NK-92 treated with Interleukin-12 subunit alpha and Interleukin-12 subunit beta, amount 100 ng/mL, for 24 hours (cell line): ENCODE measurements at places on chromosomes 5 and 9.

DNA sequence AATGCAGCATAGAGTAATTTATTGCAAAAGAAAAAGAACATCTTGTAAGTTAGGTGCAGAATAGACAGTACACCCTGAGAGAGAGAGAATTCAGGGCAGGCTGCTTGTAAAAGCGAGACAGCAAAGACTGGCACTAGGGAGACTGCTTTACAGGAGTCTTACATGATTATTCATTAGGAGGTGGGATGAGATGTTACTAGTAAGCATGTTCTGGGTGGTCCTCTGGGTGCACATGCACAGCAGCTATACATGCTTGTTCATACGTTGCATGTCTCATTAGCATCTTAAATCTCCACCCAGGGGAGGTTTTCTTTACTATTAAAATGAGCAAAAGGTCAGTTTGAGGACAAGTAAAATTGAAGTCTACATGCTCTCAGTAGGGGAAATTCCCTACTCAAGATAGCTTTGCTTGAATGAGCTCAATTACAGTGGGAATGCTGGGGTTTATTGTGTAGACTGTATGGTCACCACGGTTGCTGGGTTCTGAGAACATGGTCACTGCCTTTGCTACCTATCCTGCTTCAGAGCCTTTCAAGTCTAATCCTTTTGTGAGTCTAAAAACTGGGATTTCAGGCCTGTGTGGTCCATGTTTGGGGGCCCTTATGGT lies 60.6 kb downstream of the RGS7BP start:
- no peak for DNase-seq

DNA sequence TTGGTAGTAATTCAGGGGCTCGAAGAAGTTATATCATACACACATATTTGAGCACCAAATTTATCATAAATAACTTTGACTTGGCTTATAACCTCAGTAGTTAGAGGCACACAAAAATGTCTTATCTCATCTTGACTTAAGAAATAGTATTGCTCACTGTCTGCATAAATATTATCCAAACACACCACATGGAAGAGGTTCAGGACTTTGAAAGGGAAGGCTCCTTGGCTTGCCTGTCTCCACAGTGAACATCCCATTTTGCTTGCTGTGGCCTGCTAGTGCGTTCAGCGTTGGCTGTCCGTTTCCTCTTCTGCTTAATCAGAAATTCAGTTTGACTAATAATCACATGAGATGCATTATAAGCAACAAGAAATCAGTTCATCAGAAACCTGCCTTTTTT lies 13.9 kb downstream of the GRXCR2 start:
- no peak for DNase-seq

GRCh38 chr9:96376891-96377874 lies 6.3 kb downstream of the SLC35D2 start:
- no peak for DNase-seq

GRCh38 chr5:116733991-116734975 lies 159.7 kb upstream of the SEMA6A start:
- DNase-seq: no peak

DNA sequence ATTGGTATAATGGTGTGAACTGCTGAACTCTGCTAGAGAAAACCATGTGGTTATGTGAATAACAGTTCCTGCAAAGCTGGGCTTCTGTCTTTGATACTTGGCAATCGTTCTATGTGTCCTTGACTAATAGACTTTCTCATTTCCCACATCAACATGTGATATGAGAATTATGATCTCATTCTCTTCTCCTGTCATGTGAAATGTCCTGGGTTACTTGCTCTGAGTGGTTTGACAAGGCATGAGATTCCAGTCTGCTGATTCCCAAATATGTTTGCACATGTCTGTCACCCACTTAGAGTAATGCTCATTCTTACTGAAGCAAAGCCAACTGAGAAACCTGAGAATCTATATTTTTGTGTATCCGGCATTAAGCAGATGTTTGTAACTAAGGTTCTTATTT lies 141.2 kb downstream of the PARP8 start:
- DNase-seq: no peak

- DNase-seq: no peak
Observed at GRCh38 chr9:5813824-5814223, 19.1 kb downstream of the ERMP1 start.

DNA sequence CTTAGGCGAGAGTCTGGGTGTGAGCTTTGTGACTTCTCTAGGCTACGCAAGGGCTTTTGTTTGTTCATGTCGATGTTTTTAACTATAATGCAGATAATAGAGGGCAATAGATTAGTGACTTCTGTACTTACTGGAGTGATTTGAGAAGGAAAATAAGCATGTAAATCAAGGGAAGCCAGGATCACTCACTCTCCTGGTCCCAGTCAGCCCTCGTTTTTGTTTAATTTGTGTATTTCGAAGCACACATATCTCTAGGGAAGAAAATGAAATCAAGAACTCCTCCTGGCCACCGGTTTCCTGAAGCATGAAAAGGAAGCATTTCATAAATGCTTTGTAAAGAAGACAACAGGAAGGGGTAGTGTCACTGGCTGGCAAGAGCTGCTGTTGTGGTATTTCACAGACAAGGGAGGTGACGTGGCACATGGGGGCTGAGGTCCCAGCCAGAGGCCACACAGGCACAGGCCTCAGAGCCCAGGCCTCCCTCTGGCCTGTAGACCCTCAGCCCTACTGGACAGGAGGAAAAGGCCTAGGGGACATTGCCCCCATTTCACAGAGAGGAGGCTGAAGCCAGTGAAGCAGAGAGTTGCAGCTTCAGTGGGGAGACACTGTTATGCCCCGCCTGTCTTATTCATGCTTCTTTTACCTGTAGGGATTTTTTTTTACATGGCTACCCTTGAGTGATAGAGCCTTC lies 34.1 kb downstream of the IRF1 start:
- peak; percentile 78 for DNase-seq

- no peak for DNase-seq
Observed at GRCh38 chr9:81214975-81215374, 474.4 kb downstream of the TLE1 start.

- DNase-seq: no peak
Observed at GRCh38 chr9:113636693-113637092, 173.2 kb downstream of the RGS3 start.

- no peak for DNase-seq
Observed at GRCh38 chr5:65126542-65127069, 355.1 kb downstream of the ADAMTS6 start.

DNA sequence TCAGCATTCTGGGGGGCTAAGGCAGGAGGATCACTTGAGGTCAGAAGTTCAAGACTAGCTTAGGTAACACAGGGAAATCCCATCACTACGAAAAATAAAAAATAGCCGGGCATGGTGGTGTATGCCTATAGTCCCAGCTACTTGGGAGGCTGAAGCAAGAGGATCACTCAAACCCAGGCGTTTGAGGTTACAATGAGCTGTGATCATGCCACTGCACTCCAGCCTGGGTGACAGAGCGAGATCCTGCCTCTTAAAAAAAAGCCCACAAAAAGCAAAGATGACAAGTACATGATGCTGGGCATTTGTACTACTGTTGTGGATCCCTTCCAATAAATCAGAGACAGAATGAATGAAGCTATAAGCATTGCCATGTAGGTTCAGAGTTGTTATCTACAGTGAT lies 320.1 kb upstream of the PANK3 start:
- DNase-seq: no peak

- no peak for DNase-seq
Observed at GRCh38 chr5:18395126-18396110, 761.2 kb downstream of the TAF11L14 start.

DNA sequence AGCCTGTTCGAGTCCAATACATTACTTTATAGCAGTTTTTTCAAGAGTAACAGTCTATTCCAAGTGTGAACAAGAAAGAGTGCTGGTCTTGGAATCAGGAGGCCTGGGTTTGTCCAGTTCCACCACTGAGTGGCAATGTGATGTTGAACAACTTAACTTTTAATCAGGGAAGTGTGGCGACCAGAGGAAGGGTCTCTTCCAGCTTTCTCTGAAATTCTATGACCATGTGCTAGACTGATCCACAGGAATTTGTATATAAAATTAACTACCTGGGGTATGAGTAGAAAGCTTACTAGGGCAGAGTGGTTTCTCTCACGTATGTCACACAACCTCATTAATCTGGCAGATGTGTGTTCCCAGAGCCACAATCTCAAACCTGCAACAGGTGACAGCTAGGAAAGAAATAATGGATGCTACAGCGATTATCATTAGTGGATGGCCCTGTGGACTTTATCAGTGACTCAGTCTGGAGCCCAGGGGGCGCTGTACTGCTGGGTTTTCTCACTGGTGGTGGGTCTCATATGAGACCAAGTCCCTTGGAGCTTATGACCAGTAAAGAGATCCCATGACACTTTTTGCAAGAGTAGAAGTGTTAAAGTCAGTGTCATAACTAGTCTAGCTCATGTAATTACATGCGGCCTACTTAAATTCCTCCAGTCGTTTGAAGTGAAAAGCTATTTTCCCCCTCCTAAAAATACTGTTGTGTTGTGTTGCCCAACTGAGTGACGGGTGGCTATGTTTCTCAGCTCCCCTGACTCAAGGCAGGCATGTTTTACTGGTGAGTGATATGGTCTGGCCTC lies 116.5 kb downstream of the GDNF start:
- peak; percentile 40 for DNase-seq

- DNase-seq: no peak
Observed at GRCh38 chr5:150613991-150614660, 26.3 kb upstream of the SYNPO start.

- DNase-seq: no peak
Observed at GRCh38 chr5:39513236-39513635, 88.5 kb upstream of the DAB2 start.

DNA sequence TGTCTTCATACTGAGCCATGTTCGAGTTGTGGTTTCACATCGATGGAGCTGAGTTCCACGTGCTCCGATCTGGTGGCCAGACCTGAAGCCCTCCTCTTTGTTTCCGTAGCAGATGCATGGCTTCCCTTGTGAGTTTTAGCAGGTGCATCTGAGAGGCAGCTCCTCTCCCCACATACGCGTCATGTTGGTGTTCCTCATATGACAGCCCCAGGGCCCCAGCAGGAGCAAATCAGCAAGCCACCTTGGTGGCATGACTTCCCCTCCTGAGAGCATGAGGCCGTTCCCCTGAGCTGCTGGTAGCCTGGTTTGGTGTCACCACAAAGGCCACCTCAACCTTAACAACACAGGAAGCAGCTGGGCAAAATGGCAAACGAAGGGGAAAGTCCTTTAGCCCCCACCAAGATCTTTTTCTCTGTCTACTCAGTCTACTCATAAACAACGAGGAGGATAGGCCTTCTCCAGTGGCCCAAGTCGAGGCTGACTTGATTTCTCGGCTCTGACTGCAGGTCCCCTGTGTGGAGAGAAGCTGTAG lies 5.9 kb downstream of the CYFIP2 start:
- peak; percentile 89 for DNase-seq

DNA sequence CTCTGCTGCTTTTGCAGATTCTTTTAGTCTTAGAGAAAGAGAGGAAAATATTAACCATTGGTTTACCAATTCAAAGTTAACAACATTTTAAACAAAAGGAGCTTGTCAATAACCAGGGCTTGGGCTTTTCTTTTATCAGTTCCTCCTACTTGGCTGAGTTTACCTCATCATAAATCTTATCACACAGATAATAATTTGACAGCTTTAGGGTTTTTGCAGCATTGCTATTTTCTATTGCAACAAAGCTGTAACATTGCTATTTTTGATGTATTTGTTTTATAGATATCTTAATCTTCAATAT lies 9.8 kb upstream of the ABL1 start:
- no peak for DNase-seq

GRCh38 chr5:31663519-31663918 lies 24.6 kb downstream of the PDZD2 start:
- no peak for DNase-seq

- DNase-seq: no peak
Observed at GRCh38 chr5:17019324-17019723, 83.2 kb upstream of the MYO10 start.

GRCh38 chr5:139761057-139761450 lies 34.6 kb upstream of the PSD2 start:
- DNase-seq: no peak

- DNase-seq: no peak
Observed at GRCh38 chr5:22249209-22249729, 603.9 kb downstream of the CDH12 start.

DNA sequence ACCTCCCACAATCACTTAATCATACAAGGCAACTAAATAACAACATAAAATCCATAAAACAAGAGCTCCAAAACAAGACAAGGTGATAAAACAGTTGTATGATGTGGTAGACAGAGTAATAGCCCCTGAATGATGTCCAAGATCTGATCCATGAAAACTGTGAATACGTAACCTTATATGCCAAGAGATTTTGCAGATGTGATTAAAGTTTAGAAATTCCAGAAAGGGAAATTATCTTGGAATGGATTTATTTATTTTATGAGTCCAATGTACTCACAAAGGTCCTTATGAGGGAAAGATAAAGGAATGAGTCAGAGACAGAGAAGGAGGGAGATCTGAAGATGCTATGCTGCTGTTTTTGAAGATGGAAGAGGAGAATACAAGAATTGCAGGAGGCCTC lies 1775.7 kb upstream of the C9orf72 start:
- no peak for DNase-seq

GRCh38 chr5:15074651-15075050 lies 203.1 kb upstream of the ANKH start:
- no peak for DNase-seq

- DNase-seq: no peak
Observed at GRCh38 chr5:170444969-170445505, 55.9 kb upstream of the KCNMB1 start.

- no peak for DNase-seq
Observed at GRCh38 chr5:41199660-41200059, 13.7 kb downstream of the C6 start.

DNA sequence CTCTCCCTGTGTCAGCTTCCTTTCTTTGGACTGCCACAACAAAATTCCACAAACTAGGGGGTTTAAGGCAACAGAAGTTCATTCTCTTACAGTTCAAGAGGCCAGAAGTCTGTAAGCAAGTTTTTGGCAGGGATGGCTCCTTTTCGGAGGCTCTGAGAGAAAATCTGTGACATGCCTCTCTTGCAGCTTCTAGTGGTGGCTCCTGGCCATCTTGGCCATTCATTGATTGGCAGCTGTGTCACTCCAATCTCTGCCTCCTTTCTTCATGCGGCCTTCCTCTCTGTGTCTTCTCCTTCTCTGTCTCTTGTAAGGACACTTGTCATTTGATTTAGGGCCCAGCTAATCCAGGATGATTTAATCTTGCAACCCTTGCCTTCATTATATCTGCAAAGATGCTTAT lies 2.0 kb upstream of the NEUROG1 start:
- DNase-seq: no peak

GRCh38 chr9:98288881-98289280 lies 33.4 kb upstream of the TBC1D2 start:
- DNase-seq: no peak

GRCh38 chr9:21993893-21994555 lies at the start of gene CDKN2A:
CDKN2A (minus strand) TSS chr9:21994392.
- peak; percentile 93 for DNase-seq

GRCh38 chr9:111925784-111926183 lies 29.2 kb downstream of the UGCG start:
- no peak for DNase-seq

GRCh38 chr5:179530069-179530998 lies 20.0 kb upstream of the RUFY1 start:
- no peak for DNase-seq

DNA sequence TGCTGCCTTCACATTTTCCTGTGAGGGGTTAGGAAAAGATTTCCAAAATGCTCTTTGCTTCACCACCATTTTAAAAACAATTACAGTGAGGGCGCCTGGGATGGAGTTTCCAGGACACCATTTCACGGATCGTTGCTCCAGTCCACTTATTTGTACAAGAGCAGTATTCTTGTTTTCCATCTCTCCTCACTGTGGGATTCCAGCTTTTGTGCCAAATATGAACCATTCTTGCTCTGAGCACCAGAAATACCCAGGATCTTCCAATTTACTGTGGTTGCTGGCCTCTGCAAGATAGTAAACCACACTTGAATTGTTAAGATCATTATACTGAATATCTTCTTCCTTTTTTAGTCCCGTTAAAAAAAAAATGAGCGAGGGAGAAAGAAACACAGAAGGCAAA lies 899.5 kb downstream of the TLE1 start:
- DNase-seq: no peak
